ENCODE measurements at places on chromosomes 4 and X.
A peak's percentile ranks its signal among the peaks of the same experiment; 100 is the strongest.

GRCh38 chr4:120921456-120922380, 808 bp downstream of the PRDM5 start:
- DNase-seq: peak; percentile 83

DNA sequence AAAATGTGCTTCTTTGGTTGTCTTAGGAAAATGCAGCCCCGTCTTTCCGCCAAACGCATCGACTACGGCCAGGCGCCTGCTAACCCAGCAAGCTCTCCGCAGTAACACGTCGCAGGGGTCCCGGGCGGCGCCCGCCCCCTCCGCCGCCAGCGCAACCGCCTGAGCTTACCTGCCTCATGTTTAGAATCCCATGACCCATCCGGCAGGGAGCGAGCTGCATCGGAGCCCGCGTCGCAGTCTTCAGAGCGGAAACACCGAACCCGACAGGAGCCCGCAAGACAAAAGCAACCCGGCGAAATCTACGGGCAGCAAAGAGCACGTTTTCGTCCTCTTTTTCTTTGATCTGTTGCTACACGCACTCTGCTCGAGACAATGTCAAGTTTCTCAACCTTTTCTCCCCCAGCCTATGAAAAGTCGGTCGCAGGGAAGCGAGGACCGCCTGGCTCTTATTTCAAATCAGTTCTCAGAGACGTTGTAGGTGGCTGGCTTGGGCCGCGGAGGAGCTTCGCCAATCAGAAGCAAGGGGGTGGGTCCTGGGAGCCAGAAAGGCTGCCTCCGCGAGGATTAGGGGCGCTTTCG, at the start of gene MID1:
Gene MID1, minus strand, starts transcription at position 465 of the 579 bp plus-strand sequence. CDS start 53,038 bp downstream, outside the sequence.
- peak; percentile 89 for DNase-seq

- DNase-seq: no peak
These were observed 15.1 kb upstream of the MAD2L1 start for GRCh38 chr4:120081726-120082125.

- no peak for DNase-seq
These were observed 145.7 kb downstream of the RAPGEF2 start for GRCh38 chr4:159248384-159249178.

GRCh38 chr4:119050527-119051090, 85.0 kb upstream of the MYOZ2 start:
- DNase-seq: no peak

DNA sequence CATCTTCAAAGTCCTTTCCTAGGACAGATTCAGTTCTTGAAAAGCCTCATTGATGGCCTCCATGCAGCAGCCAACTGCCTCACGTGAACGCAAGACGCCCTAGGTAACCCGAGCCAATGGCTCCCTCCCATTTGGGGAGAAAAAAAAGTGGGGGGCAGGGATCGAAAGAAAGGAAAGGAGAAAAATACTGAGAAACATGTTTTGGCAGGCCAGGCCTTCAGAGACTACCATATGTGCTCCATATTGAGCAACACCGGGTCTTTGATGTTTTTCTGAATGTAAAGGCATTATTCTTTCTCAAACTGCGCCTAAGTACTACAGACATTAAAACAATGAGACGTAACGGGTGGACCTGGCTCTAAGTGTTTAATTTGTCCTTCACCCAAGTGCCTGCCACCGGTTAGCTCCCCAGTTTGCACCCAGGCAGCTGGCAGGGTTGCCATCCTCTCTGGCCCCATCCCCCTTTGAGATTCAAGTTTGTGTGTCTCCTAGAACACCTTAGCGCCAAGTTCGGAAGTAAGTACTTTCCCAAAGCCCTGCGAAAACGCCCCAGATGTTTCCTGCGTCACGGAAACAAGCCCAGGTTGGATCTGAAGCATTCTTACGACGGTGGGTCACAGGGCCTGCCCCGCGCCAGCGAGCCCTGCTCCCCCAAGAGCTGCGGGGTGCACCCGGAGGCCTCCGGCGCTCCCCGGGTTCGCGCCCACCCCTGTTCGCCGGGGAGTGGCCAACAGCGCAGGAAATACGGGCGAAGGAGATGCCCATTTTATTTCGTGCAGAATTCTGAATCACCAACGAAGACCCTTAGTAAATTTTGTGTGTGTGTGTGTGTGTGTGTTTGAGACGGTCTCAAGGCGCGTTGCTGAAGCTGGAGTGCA, 30.1 kb downstream of the HAND2 start:
- no peak for DNase-seq

DNA sequence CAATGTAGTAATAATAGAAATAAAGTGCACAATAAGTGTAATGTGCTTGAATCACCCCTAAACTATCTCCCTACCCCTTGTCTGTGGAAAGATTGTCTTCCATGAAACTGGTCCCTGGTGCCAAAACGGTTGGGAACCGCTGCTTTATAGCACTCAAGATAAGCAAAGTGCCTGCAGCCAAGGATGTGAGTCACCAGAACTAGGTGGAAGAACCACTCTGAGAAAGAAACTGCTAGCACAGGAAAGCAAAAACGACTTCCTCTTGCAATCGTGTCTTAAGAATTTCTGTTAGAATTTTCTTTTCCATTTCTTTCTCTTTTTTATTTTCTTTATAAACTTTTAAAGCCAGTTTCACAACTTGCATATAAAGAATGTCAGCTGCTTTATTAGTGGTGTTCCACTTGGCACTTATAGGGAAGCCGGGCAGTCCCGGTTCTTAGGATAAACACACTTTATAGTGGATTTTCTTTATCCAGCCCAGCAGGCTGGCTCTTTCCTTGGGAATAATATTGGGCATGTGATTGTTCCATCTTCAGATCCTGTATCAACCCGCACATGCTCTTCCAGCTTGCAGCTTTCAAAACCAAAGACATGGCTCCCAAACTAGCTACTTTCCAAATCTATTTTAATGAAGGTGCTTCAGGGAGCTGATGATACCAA, 32.3 kb upstream of the CXCL8 start:
- no peak for DNase-seq

DNA sequence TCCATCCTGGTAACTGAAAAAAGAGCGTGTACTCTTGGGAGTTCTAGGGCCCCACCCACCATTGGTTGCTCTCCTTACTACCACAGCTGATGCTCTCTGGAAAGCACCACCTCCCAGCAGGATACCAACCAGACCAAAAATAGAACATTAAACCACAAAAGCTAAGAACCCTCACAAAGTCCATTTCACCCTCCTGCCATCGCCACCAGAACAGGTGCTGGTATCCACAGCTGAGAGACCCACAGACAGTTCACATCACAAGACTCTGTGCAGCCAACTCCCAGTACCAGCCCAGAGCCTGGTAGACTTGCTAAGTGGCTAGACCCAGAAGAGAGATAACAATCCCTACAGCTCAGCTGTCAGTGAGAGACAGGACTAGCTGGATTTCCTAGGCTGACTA, 240.6 kb downstream of the PABPC4L start:
- DNase-seq: no peak

GRCh38 chrX:21158678-21159077, 215.5 kb upstream of the CNKSR2 start:
- no peak for DNase-seq

- no peak for DNase-seq
These were observed 342.3 kb downstream of the ZNF674 start for GRCh38 chrX:46202733-46203514.

DNA sequence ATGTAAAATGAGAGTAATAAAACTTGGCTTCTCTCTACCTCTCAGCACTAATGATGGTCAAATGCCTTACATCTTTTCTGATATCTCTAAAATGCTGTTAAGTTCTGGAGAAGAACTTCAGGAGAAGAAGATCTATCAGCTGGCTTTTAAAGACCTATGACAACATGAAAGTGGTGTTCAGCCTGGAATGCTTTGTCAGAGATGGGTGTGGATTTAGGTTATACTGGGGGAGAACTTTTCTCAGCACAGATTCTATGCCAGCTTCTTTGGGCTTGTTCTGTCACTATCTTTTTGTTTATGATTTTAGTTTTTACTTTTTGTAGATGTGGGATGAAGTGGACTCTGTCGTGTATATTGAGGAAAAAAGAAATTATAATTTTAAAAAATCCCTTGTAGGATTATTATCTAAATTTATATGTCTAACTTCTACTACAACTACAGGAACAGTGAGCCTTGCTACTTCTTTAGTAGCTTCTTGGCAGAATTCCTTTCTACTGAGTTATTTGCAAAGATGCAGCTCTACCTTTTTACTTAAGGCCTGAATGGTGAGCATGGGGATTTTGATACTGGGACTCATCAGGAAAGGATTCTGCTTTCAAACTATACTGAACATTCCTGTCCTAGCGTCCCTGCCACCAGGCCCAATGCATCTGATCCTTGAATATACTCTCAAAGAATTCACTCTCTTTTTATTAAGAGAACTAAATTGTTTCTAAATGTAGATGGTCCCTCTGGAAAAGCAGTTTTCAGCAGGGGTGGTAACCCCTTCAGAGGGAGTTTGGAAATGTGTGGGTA, 19.6 kb downstream of the CYP2U1 start:
- DNase-seq: no peak

GRCh38 chrX:66142351-66142750, 21.7 kb upstream of the HEPH start:
- no peak for DNase-seq

GRCh38 chr4:142551517-142552305, 294.4 kb downstream of the INPP4B start:
- no peak for DNase-seq

GRCh38 chr4:134544303-134544770, 342.7 kb upstream of the PABPC4L start:
- peak; percentile 23 for DNase-seq

DNA sequence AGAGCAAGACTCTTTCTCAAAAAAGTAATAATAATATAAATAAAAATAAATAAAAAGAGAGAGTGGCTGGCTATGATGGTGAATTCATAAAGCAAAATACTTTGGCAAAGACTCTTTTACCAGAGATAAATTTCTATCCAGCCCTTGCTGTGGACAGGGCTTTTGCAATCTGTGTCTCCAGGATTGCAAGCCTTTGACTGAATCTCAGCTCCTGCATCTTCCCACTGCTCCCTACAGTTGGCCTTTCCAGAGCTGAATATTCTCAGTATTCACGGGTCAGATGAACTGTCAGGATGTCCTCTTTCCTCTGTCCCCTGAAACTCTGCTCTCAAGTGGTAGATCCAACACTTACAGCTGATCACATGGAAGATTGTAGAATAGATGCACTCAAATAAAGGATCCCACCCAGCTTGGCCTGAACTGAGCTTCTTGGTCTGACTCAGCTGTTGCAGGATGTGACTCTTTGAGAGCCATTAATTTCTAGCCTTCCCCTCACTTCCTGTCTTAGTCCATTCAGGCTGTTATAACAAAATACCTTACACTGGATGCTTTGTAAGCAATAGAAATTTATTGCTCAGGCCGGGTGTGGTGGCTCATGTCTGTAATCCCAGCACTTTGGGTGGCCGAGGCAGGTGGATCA, 123.4 kb upstream of the GUCY1A1 start:
- DNase-seq: no peak

DNA sequence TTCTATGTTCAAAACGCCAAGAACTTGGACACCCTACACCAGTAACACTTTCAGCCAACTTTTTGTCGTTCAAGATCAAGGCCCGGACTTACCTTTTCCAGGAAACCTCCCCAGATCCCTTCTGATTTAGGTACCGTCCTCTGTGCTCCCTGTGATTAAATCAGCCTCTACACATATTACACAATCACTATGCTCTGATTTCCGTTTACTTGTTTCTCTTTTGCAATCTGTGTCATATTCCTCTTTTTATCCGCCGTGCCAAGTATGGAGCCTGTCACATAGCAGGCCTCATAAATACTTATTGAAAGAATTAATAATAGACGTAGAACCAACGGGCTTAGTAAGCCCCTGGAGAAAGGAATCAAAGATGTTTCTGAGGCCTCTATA, 722 bp upstream of the TMEM33 start:
- no peak for DNase-seq

DNA sequence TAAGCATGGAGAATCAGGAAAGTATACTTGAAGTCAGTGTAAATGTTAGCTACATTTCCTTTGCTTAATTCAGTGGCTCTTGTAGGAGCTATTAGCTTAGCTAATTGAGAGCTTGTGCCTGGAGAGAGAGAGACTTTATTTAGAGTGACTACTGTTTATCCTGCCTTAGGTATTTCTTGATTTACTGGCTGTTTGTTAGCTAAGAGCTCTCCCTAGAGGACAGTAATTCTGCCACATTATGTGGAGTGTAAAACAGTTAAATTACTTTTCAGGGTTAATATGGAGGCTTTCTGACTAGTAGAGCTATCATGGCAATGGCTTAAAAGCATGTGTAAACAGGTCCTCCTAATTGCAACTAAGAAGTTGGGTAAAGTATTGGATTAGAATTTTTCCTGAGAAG, 306.5 kb upstream of the TECRL start:
- no peak for DNase-seq

- DNase-seq: no peak
These were observed 36.5 kb downstream of the OCRL start for GRCh38 chrX:129576539-129576938.
